ENCODE measurements at places on chromosomes 5 and 9.

GRCh38 chr5:124842725-124843595 is 96.5 kb upstream of the ZNF608 start:
- DNase-seq: no peak

DNA sequence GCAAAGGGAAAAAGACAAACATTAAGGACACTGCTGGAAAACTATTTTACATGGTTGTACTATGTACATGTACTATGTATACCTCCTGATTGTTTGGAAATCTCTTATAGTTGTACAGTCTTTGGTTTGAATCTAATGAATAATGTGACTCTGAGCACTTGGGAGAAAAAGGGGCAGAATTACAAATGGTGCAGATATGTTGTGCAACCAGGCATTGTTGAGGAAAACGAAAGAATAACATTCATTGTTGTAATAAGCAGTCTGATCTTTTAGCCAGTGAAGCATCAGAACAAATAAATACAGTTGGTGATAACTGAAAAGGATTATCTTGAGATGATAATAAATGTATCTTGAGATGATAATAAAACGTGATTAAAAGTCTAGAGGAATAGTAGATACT is 87.2 kb downstream of the CSNK1G3 start:
- no peak for DNase-seq

GRCh38 chr5:73625944-73626811 is at the start of gene ARHGEF28:
TSS of gene ARHGEF28 (plus strand) at chr5:73626196. CDS start at chr5:73684852, 58,656 bp downstream.
- no peak for DNase-seq

- DNase-seq: no peak
Measured at GRCh38 chr9:130837002-130837511, 2.0 kb downstream of the ABL1 start.

- no peak for DNase-seq
Measured at GRCh38 chr9:34589636-34590380, at the start of gene CNTFR. TSS of gene CNTFR (minus strand) at chr9:34589724. CDS start at chr9:34568981, 20,743 bp downstream.

DNA sequence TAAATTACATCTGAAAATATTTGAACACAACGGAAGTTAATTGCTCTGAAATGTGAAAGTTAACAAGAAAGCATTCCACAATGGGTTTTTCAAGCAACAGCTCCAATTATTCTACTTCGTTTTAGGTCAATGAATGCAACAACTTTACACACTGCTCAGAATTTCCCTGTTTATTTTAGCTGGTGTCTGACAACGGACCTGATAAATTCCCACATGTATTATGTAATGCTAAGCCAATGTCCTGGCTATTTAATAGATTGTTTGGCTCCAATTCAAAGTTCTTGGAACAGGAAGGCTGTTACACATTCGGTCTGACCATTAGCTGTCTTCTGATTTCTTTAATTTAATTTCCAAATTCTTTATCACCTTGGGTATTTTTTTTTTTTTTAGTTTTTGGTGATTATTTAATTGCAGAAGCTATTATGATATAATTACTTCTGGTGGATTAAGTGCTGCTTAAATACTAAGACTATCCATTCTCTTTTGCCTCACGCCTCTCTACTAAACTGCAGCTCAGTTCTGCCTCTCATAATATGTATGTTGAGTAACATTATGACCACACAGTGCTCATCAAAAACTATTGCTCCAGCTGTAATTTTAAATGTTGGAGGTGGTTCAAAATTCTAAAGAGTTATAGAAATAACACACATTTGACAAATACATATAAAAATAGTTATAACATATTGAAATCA is 57.9 kb downstream of the MEF2C start:
- no peak for DNase-seq

GRCh38 chr9:137316012-137316981 is 14.2 kb upstream of the NRARP start:
- DNase-seq: no peak

- DNase-seq: no peak
Measured at GRCh38 chr9:86763791-86764190, 183.5 kb downstream of the GAS1 start.

DNA sequence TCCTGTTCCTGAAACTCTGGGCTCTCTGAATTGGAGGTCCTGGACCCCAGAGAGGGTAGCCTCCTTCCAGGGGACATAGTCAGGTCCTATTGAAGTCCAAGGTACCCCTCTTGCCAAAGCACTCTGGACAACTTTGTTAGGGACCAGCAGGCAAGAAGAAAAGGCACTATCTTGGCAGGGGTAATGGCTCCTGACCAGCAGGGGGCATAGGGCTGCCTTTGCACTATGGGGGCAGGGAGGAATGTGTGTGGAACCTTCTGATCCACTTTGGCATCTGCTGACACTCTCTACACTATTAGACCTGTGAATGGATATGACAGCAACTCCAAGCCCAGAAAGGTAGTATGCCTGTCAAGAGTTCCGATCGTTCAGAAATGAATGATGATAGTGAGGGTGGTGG is 179.0 kb upstream of the CD180 start:
- no peak for DNase-seq

DNA sequence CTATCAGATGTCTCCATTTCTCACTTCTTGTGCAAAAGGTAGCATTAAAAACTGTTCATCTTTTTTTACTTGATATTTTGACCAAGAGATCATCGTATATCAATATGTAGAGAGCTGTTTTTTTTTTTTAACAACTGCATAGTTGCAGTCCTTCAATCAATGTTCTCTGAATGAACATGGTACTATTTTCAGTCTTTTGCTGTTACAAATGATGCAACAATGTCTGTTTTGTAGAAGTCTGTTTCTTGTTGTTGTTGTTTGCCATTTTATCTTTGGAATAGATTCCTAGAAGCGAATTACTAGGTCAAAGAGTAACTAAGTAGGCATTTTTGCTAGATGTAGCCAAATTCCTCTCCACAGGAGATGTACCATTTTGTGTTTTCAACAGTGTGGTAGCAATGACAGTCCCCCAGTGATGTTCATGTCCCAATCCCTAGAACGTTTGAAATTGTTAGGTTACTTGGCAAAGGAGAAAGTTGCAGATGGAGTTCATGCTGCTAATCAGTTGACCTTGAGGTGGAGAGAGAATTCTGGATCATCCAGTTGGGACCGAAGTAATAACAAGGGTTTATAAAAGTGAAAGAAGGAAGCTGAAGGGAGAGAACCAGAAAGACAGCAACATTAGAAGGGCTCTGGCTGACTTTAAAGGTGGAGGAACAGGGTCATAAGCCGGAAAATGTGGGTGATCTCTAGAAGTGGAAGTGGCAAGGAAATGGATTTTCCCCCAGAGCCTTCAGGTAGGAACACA is 6.3 kb downstream of the MTREX start:
- DNase-seq: no peak

- no peak for DNase-seq
Measured at GRCh38 chr9:104232781-104233341, 138.8 kb downstream of the SMC2 start.

- no peak for DNase-seq
Measured at GRCh38 chr5:30000231-30000630, 1193.3 kb upstream of the CDH6 start.

DNA sequence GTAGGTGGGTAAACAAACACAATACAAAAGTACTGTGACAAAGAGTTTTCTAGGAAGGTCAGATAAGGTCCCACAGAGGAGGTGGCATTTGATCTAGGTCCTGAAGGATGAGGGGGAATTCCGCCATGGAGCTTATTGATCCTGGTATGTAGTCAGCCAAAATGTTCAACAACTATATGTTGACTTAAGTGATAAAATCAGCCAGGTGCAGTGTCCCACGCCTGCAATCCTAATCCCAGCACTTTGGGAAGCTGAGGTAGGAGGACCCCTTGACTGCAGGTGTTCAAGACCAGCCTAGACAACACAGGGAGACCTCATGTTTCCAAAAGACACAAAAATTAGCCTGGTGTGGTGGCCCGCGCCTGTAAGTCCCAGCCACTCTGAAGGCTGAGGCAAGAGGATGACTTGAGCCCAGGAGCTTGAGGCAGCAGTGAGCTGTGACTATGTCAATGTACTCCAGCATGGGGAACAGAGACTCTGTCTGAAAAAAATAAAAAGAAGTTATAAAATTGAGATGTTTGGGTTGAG is 46.4 kb upstream of the PLIN2 start:
- no peak for DNase-seq

DNA sequence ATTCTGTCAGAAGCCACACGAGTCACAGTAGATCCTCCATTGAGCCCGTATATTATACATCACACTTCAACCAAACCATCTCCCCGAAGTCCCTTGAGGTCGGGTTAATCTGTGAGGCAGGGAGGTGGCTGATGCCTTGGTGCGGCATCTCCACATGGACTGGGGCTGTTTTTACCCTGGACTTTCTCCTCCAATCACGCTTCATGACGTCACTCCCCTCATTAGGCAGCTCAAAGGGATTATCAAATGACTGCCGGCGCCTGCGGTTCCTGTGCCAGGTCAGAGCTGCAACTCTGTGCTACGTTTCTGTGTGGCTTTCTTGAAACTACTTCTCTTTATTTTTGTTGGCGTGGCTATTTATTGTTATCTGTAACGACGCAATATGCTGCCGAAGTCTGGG is 53.7 kb downstream of the TMOD1 start:
- DNase-seq: no peak

GRCh38 chr5:170587808-170588207 is 84.0 kb downstream of the KCNIP1 start:
- DNase-seq: no peak

- DNase-seq: no peak
Measured at GRCh38 chr5:16883806-16884205, 52.3 kb downstream of the MYO10 start.

GRCh38 chr5:37396352-37396751 is 17.2 kb downstream of the WDR70 start:
- no peak for DNase-seq

GRCh38 chr5:92002721-92003274 is 619.7 kb upstream of the ARRDC3 start:
- no peak for DNase-seq
